ENCODE measurements at places on chromosomes 3 and 15. TPM values are rescaled to one million over a fixed set of nuclear protein-coding genes. Genes with fewer than 3 reads are reported as not detected.

GRCh38 chr3:25156626-25157025 lies 271.4 kb upstream of the RARB start:
- no peak overlapping the region for H3K27ac ChIP-seq
- no peak for DNase-seq
- no peaks in the 10 kb centered on the region for H3K27me3 ChIP-seq
- no peaks in the 10 kb centered on the region for H3K36me3 ChIP-seq

DNA sequence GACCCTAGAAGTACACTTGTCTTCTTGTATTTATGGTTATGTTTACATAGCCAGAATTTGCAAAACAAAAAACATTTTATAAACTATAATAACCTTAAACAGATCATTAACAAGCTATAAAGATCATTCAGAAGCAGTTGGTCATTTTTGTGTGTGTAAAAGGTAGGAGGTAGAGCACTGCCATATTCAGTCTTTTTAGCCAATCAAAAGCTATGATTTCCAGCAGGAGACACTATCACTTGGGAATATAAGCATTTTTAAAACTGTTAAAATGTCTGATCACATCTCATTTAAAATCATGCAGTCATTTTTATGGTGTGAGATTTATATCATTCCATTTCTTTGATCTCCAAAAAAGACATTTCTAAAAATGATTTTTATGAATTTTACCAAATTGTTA lies 42.6 kb upstream of the ATP2C1 start:
- DNase-seq = no peak
- no peaks in the 10 kb centered on the region for H3K27me3 ChIP-seq
- H3K27ac ChIP-seq = no peak overlapping the region

DNA sequence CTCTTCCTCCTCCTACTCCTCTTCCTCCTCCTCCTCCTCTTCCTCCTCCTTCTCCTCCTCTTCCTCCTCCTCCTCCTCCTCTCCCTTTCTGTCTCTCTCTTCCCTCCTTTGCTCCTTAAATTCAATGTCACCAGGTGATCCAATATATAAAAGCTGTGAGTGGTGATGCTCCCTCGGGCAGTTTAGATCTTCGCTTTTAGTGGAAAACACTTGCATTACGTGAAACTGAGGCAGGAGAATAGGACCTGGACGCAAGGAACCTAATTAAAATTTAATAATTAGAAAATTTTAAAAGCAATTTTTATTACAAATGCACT lies 279.7 kb downstream of the XXYLT1 start:
- no peak overlapping the region for H3K27ac ChIP-seq
- H3K36me3 ChIP-seq = no peaks in the 10 kb centered on the region
- no peaks in the 10 kb centered on the region for H3K27me3 ChIP-seq
- no peaks in the 10 kb centered on the region for H3K4me1 ChIP-seq

DNA sequence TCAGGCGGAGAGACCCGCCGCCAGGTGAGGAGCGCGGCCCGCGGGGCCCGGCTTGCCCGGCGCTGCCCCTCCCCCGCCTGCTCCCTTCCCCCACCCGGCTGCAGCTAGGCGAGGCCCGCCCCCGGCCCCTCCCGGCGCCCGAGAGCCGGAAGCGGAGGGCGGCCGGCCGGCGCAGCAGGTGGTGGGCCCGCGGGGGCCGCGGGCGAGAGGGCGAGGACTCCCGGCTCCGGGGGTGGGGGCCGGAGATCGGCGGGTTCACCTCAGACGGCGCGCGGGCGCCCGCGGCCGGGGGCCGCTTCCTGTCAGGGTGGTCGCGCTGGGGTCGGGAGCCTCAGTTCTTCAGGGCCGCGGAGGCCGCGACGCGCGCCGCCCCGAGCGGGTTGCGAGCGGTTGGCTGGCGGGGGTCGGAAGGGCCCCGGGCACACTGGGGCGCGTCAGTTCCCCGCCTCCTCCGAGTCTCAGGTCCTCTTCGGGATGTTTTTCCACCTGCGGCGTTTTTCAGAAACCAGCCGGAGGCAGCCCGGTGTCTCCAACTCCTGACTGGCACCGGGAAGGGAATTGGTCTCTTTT lies 395 bp downstream of the ZFAND6 start:
- H3K27me3 ChIP-seq = no peaks in the 10 kb centered on the region
- H3K27ac ChIP-seq = peak overlapping the region; percentile 100
- peak overlapping the region; percentile 93 for H3K4me3 ChIP-seq
- no peak for DNase-seq
- peaks cover 44% of the 10 kb centered on the region for H3K4me1 ChIP-seq

HERC2 gene
- 437 TPM for total RNA-seq

DNA sequence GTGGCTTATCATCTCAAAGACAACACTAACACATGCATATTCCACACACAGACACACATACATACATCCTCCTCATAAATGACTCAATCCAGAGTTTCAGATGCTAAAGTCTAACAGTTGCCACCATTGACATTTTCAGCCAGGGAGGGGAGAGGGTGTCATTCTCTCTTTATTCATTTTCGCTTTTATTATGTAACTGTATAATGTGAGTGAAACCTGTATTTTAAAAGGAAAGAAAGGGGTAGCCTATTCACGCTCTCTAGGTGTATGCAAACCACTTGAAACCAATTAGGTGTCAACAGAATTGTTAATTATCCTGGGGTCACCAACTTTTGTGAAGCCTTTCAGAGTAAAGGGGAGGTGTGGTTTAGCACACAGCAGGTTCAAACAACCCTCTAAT lies 1282.9 kb downstream of the ROBO2 start:
- H3K27me3 ChIP-seq = no peaks in the 10 kb centered on the region
- no peaks in the 10 kb centered on the region for H3K36me3 ChIP-seq
- no peaks in the 10 kb centered on the region for H3K4me1 ChIP-seq
- no peak overlapping the region for H3K4me3 ChIP-seq
- DNase-seq = no peak

GUCA1C gene
- not detected for total RNA-seq

DNA sequence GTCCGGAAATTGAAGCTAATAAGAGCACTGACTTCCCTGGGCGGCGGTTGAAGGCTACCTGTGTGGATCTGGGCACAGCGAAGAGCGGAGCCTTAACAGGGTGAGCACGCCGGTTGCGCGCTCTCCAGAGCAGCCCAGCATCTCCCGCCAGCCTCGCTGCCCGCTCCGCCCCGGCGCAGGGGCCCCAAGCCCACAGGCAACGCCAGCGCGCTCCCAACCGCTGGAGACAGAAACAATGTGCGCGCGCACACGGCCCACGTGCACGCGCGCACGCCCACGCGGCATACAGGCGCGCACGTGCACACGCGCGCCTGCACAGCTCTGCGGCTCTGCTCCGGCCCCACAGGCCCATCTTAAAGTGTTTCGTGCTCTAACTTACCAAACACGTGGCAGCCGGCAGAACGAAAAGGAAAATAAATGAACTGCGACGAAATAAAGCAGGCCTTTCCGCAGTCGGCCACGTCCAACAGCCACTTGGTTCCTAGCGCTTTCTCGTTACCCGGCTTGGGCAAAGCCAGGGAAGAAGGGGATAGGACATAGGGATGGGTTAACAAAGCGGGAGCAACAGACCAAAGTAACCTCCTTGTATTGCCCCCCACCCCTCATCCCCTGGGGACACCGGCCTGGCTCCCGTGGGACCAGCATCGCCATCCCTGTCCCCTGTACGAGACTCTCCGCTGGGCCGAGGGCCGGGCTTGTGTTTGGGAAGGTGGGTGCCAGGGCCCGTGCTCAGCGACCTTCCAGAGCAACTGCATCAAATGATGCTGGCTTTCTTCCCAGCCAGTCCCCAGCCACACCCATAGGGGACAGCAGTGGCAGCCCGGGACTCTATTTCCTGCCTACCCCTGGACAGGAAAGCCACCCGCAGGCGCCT lies 203.7 kb downstream of the ABHD5 start:
- H3K27ac ChIP-seq = no peak overlapping the region
- H3K4me3 ChIP-seq = peak overlapping the region; percentile 43
- peaks cover 23% of the 10 kb centered on the region for H3K27me3 ChIP-seq

GRCh38 chr3:64645243-64645642 lies 42.6 kb downstream of the ADAMTS9 start:
- peaks cover 4% of the 10 kb centered on the region for H3K36me3 ChIP-seq
- no peak for DNase-seq
- H3K4me3 ChIP-seq = no peak overlapping the region
- no peak overlapping the region for H3K27ac ChIP-seq
- H3K4me1 ChIP-seq = no peaks in the 10 kb centered on the region

- H3K4me1 ChIP-seq = no peaks in the 10 kb centered on the region
- H3K27ac ChIP-seq = no peak overlapping the region
- H3K27me3 ChIP-seq = no peaks in the 10 kb centered on the region
- peak; percentile 38 for DNase-seq
- H3K36me3 ChIP-seq = no peaks in the 10 kb centered on the region
Measured at GRCh38 chr15:85318048-85318731, 62.2 kb upstream of the AKAP13 start.

- peak overlapping the region; percentile 75 for H3K27ac ChIP-seq
- peaks cover 70% of the 10 kb centered on the region for H3K36me3 ChIP-seq
- H3K27me3 ChIP-seq = no peaks in the 10 kb centered on the region
- H3K4me3 ChIP-seq = no peak overlapping the region
Measured at GRCh38 chr3:52845157-52845556, 10.3 kb upstream of the MUSTN1 start.

DNA sequence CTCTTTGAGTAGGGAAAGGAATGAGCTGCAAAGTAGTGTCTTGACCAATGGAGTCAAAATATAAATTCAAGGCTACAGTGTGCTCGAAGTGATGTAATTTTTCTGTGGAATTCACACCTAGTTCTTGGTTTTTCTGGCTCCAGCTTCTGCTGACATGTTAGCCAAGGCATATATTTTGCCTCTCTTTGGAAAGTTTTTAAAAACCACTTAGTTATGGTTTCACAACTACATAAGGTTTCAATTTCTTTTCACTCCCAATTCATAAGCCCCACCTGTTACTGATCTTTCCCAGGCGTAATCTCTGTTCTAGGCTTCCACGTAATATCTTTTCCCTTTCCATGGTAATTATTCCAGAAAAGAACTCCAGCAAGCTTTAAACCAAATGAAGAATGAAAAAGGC lies 46.9 kb downstream of the GADL1 start:
- no peaks in the 10 kb centered on the region for H3K36me3 ChIP-seq
- H3K4me1 ChIP-seq = no peaks in the 10 kb centered on the region
- no peak for DNase-seq
- no peak overlapping the region for H3K27ac ChIP-seq
- no peaks in the 10 kb centered on the region for H3K27me3 ChIP-seq

DNA sequence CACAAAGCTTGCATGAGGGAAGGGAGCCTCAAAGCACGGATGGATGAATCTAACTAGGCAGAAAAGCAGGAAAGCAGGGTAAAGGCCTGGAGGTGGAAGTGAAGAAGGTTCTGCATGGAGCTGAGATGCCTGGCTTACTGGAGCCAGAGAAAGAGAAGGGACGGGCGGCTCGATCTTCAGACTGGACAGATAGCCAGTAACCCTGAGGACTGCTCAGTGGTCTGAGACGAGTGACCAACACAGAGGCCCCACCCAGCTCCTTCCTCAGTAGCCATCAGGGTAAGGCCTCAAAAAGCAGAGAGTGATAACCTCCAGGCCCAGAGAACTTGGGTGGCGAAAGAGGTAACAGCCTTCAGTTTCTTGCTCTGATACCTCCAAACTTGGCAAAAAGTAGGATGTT lies 6.4 kb downstream of the CLN6 start:
- H3K36me3 ChIP-seq = no peaks in the 10 kb centered on the region
- H3K27ac ChIP-seq = no peak overlapping the region
- peaks cover 11% of the 10 kb centered on the region for H3K4me1 ChIP-seq
- H3K4me3 ChIP-seq = no peak overlapping the region
- peak; percentile 14 for DNase-seq

ATP11B gene
- 220 TPM for total RNA-seq

- peaks cover 7% of the 10 kb centered on the region for H3K27me3 ChIP-seq
- H3K36me3 ChIP-seq = no peaks in the 10 kb centered on the region
- no peak overlapping the region for H3K27ac ChIP-seq
- DNase-seq = no peak
- H3K4me3 ChIP-seq = no peak overlapping the region
Measured at GRCh38 chr3:190319660-190320059, 2.6 kb downstream of the CLDN1 start.

DNA sequence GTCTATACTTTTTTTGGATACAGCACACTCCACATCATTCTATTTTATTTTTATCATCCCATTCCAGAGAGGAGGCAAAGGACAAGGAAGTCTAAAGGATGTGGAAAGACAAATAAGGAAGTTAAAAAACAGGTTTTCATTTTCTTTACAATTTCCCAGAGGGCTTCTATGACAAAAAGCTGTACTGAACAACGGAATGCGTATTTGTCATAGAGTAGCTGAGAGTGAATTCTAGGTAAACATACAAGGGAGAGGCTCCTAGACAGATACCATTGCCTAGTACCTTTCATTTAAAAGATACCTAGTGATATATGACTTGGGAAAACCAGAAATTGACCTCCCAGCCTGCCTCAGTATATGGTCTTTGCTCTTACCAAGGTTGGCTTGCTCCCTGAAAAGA lies 341.7 kb downstream of the FHIT start:
- H3K36me3 ChIP-seq = no peaks in the 10 kb centered on the region
- H3K27me3 ChIP-seq = no peaks in the 10 kb centered on the region
- DNase-seq = no peak
- no peak overlapping the region for H3K27ac ChIP-seq
- H3K4me3 ChIP-seq = no peak overlapping the region

EPHB3 gene
- total RNA-seq = 20.4 TPM

SHF gene
- total RNA-seq = 0.43 TPM

- H3K4me1 ChIP-seq = no peaks in the 10 kb centered on the region
- H3K4me3 ChIP-seq = no peak overlapping the region
- DNase-seq = no peak
- H3K27me3 ChIP-seq = no peaks in the 10 kb centered on the region
- H3K36me3 ChIP-seq = no peaks in the 10 kb centered on the region
Measured at GRCh38 chr3:30918761-30919160, 24.3 kb upstream of the GADL1 start.

GRCh38 chr3:172516318-172517214 lies 6.7 kb downstream of the TNFSF10 start:
- no peaks in the 10 kb centered on the region for H3K27me3 ChIP-seq
- no peaks in the 10 kb centered on the region for H3K36me3 ChIP-seq
- H3K27ac ChIP-seq = peak overlapping the region; percentile 69
- peaks cover 69% of the 10 kb centered on the region for H3K4me1 ChIP-seq
- no peak overlapping the region for H3K4me3 ChIP-seq

- peaks cover 77% of the 10 kb centered on the region for H3K36me3 ChIP-seq
- H3K4me3 ChIP-seq = no peak overlapping the region
- no peaks in the 10 kb centered on the region for H3K4me1 ChIP-seq
Measured at GRCh38 chr3:149163066-149163465, 33.6 kb downstream of the HPS3 start.

DNA sequence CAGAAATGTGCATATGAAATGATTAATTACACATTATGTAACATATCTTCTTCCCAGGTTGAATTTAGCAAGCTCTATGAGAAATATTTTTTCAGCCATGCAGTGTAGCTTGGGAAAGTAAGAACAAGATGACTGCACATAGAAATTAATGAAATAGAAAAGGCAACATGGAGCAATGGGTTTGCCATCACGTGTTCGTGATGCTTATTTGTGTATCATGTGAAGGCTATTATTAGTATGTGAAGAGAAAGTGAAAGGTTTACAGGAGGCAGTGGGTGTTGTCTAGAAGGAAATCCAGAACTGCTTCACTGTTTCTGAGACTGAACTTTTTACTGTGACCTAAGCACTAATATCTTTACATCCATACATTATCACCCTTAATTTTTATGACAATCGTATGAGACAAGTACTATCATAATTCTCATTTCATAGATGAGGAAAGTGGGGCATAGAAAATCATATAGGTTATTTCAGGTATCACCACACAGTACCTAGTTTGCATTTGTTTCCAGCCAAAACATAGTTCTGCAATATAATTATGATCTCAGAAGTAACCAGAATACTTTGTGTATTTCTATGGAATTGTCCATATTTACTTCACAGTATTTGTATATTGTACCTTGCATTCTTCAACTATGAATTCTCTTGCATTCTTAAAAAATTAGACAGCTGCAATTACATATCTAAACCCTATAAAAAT lies 14.9 kb downstream of the SERPINI1 start:
- no peak for DNase-seq
- H3K27me3 ChIP-seq = no peaks in the 10 kb centered on the region
- no peaks in the 10 kb centered on the region for H3K36me3 ChIP-seq
- no peak overlapping the region for H3K4me3 ChIP-seq
- no peak overlapping the region for H3K27ac ChIP-seq
- H3K4me1 ChIP-seq = no peaks in the 10 kb centered on the region

GCNT3 gene
- total RNA-seq = 22.0 TPM

SLC28A2 gene
- total RNA-seq = 48.8 TPM

Measured in stomach (tissue), 19 donors.